NCI-H1092 treated with DMSO at 0.1 percent for 48 hours (cell line): ENCODE measurements at places on chromosomes 1 and 21.

DNA sequence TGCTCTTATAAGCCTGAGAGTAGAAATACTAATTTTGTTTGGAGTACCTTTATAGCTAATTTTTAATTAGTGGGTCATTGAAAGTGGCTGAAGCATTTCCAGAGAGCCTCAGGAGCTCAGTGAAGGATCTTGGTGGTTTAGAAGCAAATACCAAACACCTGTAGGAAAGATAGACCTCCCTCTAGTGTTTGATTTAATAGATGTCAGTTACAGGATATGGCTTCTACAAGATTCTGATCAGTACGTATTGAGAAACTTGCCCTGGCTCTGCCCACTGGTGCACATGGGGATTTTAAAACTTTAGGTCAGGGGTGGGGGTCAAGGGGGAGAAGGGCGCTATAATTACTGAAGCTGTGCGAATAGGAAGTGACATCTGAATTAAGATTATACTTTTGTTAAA is 122.2 kb downstream of the POU2F1 start:
- no peak for DNase-seq

GRCh38 chr1:5514527-5515183 is 477.6 kb downstream of the NPHP4 start:
- DNase-seq = no peak

GRCh38 chr1:118861216-118861615 is 126.9 kb downstream of the TBX15 start:
- DNase-seq = no peak

- no peak for DNase-seq
Observed at GRCh38 chr1:7526196-7526866, 244.8 kb upstream of the VAMP3 start.

DNA sequence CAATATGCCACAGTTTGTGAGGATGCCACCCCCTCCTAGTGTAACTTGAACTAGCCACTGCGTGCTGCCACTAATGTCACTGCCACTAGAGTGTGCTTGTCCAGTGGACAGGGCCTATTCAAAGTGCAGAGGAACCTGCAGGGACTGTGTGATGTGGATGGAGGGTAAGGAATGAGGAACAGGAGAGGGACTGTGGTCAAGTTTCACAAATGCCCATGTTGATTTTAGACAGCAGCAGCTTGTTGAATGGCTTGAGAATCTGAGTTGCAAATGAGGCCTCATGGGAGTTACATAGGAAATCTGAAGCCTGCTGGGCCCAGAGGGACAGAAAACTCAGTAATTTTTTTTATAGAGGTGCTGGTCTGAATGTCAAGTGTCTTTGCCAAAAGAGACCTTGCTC is 112.3 kb downstream of the HHAT start:
- DNase-seq = no peak

DNA sequence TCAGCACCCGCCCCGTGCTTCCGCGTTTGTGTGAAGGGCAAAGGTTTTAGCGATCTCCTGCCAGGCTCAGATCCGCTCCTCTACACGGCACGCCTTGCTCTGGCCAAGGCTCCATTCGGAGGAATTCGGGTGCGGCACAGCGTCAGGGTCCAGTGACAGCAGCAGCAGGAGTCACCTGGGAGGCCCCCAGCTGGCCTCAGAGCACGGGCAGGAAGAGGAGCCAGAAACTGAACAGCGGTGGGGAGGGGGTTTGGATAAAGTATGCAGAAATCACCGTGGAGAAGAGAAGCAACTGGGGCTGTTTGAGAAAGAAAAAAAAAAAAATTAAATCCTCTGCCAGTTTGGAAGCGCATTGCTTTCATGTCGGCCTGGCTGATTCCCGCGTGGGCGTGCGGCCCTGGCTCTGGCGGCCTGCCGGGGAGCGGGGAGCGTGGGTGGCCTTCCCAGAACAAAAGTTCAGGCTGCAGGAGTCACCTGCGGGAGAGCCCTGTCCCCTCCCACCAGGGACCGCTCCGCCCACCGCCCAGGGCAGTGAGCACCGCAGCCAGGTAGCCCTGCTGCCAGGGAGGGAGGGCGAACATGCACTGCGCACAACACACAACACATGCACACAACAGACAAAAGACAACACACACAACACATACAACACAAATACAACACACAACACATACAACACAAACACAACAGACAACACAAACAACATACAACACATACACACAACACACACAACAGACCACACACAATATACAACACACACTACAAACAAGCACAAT is 107.6 kb downstream of the ETS2 start:
- DNase-seq = peak; percentile 66
